ENCODE measurements at places on chromosomes 5 and 9.

DNA sequence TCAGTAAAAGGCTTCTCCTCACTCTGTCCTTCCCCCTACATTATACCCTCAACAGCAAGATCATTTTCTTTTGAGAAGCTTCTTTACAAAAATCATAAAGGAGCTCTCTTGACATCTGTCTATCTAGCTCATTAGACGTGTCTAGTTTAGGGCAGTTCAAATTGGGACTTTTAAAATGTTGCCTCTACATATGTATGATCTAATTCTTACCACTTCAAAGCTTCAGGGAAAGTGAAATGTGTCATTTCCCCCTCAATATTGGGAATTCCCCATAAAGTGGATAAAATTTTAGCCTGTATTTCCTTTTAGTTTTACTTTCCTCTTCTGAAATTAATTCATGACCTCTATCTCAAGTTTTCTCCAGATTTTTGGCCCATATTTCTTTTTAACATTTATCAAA lies 323.7 kb downstream of the ARRDC3 start:
- DNase-seq: no peak

DNA sequence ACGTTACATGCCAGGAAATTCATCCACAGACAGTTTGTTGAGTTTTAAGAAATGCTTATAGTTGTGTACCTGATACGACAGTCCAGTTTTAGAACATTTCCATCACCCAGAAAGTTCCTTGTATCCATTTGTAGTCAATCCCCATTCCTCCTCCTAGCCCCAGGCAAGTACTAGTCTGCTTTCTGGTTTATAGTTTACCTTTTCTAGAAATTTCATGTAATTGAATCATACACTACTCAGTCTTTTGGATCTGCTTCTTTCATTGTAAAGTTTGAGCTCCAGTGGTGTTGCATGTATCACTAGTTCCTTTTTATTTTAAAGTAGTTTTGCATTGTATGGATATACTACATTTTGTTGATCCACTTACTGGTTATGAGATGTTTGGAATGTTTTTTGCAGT lies 291.2 kb downstream of the AOPEP start:
- DNase-seq: no peak

DNA sequence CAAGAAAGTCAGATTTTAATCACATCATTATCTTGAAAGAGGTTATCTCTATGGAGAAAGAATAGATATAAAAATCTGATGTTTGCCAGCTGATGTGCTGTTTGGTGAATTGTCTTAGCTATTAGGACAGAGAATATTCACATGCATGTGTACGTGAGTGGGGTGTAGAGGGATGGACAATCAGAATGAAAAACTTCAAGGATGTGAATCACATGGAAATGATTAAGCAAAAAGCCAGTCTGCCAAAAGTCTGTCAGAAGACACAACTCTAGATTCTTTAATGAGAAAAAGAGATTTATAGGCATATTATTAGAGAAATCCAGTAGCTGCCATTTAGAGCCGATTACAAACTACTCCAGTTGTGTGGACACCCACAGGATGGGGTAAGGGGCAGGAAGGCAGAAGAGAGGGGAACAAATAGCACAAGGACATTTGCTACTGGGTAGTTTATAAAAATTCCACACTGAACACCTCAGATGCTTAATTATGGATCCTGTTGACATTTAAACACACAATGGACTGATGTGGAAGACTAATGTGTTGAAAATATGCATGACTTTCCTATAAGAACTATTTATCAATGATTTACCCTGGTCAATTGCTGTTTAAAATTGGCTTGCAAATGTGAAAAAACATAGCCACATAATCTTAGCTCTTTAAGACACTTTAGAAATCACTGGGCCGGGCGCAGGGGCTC lies 127.4 kb downstream of the PTTG1 start:
- DNase-seq: no peak

GRCh38 chr5:132679717-132680380 lies 6.1 kb downstream of the IL4 start:
- DNase-seq: no peak

DNA sequence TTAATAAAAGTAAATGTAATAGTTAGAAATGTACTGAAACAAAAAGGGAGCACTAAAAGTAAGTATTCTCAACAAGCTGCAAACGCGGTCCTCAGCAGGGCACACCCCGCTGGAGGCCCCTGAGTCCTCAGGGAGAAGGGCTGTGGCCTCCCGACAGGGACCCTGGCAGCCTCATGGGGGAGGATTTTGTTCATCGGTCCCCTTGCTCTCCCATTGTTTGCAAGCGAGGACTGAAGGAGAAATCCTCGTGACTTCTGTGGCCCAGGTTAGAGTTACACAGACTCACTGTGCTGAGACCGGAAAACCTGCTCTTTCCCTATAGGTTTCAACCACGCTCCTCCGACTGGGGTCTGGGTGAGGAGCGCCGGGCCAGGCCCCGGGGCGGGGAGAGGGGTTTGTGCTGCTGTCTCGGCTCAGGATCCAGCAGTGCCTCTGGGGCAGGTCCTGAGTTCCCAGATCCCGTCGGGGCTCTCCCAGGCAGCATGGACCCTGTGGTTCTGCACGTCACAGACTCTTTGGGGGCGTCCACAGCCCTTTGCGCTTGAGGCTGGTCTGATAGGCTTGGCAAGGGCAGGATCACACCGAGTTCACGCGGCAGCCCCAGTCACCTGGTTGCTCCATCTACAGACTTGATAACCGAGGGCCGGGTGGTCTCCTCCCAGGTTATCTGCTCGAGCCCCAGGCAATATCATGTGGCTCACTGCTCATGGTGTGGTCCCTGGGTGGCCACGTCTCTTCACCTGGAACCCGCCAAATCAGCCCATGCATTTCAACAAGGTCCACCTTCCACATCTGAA lies 38.8 kb downstream of the MRPL36 start:
- DNase-seq: no peak

GRCh38 chr5:33994845-33995244 lies 10.4 kb upstream of the SLC45A2 start:
- no peak for DNase-seq

- DNase-seq: no peak
Measured at GRCh38 chr9:36530224-36530623, 42.5 kb upstream of the MELK start.

DNA sequence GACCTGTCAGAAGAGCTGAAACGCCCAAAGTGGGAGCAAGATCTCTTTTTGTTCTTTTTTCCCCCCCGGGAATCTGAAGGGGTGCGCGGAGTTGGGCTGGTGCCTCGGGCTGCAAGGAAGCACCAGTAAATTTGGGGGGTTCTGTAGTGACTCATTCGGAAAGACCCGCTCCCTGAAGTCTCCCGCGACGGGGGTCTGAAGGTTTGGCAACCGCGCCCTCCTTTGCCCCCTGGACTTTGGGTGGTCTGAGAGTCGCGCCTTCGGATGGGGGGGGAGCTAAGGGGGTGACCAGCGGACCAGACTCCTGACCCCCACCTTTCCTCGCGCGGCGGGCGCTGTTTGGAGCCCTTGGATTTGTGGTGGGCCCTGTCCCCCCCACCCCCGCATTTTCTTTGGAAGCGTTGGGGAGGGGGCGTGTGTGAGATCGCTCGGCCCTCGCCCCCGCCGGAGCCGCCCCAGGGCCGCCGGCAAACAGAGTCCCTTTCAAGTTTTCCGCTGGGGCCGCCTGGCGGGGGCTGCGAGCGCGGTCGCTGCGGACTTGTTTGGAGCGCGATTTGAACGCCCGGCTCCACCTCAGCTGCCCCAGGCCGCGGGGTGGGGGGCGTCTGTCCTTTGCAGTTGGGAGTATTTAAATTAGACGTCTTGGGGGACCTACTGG lies 2.0 kb downstream of the CXXC5 start:
- DNase-seq: no peak

DNA sequence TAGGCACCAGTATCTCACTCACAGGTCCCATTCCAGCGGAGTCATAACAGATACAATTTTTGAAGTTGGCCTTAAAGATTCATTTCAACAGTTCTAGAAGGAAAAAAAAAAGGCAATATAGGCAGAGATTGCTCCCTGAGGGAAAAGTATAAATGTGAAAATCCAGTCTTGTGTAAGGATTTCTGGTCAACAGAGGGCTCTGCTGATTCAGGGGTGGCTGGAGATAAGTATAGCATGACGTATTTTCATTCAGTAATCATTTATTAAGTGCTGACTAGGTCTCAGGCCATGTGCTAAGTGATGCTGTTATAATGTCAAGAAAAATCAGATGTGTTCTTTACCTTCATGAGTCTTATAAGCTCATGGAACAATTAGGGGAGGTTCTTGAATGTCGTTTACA lies 377.3 kb upstream of the MEF2C start:
- no peak for DNase-seq

DNA sequence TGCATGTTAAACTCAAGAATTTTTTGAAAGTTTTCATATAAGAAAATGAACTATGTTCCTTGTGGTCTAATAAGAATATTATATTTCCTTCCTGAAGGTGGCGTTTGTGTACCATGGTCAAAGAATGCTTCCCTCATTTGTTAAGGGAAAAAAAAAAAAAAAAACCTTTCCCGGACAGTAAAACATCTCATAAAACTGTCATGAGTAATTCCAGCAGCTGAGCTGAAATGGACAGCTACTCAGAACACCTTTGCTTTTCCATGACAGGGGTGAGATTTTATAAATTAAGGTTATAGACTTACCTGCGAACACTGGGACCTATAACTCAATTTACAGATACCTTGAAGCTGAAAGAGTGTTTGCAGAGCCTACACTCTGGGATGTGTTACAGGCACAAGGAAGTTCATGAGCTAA lies 113.2 kb upstream of the RANBP3L start:
- peak; percentile 45 for DNase-seq

All from HS-5 (cell line).